Kidney tubule cell (primary cell): ENCODE measurements at places on chromosomes 7 and 10.

DNA sequence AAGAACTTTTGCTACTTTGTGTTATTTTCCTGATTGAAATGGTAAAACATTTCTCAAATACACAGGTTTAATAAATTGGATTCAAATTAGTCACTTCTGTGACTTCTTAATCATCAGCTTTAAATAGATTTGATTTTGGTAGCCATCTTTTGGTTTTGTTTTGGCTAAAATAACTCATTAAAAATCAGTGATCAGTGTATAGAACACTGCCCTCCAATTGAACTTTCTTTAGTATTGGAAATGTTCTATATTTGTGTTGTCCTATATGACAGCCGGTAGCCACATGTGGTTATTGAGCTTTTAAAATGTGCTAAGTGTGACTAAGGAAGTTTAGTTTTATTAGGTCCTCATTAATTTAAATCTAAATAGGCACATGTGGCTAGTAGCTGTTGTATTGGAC is 50.4 kb downstream of the GLCCI1 start:
- no peak for DNase-seq

DNA sequence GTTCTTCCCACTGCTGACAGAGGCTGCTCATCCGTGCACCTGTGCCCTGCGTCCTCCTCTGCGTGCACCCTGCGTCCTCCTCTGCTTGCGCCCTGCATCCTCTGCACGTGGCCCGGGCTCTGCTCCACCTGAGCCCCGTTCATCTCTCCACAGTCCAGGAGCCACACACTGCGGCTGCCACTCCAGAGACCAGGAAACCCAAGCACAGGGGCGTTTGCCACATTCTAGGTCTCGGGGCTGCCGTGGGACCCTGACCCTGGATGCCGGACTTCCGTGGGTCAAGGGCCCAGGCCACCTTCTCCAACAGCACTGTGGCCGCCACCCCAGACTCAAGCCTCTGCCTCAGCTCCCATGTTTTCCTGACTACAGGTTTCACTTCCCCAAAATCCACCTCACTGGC is 460.4 kb downstream of the PTPRN2 start:
- DNase-seq = no peak

GRCh38 chr10:14592566-14592965 is 182.1 kb downstream of the FAM107B start:
- no peak for DNase-seq

DNA sequence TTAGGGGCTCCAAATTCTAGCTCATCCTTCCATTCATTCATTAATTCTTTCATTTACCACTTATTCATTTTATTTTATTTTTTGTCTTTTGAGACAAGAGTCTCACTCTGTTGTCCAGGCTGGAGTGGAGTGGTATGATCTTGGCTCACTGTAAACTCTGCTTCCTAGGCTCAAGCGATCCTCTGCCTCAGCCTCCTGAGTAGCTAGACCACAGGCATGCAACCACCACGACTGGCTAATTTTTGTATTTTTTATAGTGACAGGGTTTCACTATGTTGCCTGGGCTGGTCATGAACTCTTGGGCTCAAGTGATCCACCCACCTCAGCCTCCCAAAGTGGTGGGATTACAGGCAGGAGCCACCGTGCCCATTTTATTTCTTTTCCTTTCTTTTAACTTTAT is 31.6 kb downstream of the FGF8 start:
- DNase-seq = no peak

- DNase-seq = no peak
Measured at GRCh38 chr10:73769396-73769795, 12.5 kb upstream of the CHCHD1 start.

- DNase-seq = peak; percentile 25
Measured at GRCh38 chr10:70742537-70743429, 42.4 kb downstream of the TBATA start.

DNA sequence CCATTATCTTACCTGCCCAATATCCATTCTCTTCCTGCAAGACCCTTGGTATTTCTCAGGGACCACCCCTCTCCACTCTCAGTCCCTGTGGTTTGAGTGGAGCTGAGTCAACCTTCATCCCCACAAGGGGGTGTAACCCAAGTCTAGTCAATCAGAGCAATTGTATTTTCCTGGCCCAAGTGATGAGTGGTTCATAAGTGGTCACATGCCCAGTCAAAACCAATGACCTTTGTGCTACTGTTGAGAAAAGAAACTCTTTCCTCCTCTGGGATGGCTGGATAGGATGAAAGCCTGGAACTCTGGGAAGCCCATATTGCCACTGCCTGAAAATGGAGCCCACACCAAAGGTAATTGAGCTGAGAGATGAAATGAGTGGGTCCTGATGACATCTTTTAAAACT is 93.6 kb downstream of the SNX10 start:
- DNase-seq = no peak

GRCh38 chr7:149171892-149172533 is 23.3 kb upstream of the ZNF282 start:
- peak; percentile 87 for DNase-seq

DNA sequence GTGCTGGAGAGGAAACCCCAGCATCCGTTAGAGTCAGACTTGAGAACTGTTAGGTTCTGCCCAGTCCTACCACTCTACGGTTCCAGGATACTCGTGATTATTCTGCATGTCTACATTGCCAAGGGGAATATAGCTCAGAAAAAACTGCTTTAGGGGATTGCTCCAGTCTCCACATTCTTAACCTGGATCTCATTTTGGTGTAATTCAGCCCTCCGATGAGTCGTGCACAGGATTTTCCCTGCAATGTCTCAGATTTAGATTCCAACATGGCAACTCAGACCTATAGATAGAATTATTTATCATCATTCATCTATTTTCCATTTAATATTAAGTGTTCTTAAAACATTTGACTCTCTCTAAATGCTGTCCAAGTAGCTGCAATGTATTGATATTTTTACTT is 121.1 kb upstream of the ZEB1 start:
- DNase-seq = peak; percentile 38

- no peak for DNase-seq
Measured at GRCh38 chr7:5266191-5267028, 16.3 kb upstream of the SLC29A4 start.

DNA sequence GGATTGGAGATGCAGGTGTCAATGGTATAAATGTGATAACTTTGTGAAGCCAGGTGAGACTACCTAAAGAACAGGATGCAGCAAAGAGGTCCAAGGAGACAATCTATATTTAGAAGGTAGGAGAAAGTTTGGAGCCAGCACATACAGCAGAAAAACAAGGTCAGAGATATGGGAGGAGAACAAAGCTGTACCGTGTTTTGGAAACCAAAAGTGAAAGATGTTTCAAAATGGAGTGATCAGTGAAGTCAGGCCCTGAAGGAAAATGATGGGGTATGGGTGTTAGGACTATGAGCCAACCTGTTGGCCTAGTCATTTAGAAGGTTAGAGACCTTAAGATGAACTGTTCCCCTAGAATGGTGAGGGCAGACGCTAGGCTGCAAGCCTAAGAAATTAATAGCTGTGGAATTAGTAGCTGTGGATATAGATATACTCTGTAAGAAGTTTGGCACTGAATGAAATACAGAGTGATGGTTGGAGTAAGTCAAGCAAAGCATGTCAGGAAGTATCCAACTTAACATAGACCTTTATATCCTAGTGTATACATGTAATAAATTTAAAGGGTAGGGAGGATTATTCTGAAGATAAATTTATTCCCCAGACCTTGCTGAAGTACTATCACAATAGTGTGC is 149.8 kb upstream of the WNT16 start:
- no peak for DNase-seq

DNA sequence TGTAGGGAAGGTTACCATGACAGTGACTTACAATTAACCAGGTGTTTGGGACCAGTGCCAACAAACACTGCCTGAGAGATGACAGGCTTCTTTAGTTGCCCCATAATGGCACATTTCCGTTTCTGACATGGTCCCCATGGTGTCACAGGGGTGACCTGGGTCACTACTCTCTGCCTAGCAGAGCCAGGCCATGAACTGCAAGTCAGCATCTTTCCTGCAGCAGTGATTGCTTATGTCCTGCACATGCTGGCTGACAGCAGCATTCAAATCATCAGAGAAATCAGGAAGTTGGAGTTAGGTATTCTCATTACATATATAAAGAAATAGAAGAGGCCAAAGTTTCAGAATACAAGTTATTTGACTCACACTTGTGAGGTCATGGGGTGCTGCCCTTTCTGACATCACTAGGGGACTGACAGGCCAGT is 47.1 kb upstream of the ZNRF2 start:
- DNase-seq = peak; percentile 41

- no peak for DNase-seq
Measured at GRCh38 chr10:104735757-104736391, 94.8 kb downstream of the SORCS3 start.

GRCh38 chr10:48800007-48800675 is 115.5 kb downstream of the WDFY4 start:
- peak; percentile 20 for DNase-seq

- no peak for DNase-seq
Measured at GRCh38 chr7:48635796-48636195, 288.6 kb upstream of the CDC14C start.

DNA sequence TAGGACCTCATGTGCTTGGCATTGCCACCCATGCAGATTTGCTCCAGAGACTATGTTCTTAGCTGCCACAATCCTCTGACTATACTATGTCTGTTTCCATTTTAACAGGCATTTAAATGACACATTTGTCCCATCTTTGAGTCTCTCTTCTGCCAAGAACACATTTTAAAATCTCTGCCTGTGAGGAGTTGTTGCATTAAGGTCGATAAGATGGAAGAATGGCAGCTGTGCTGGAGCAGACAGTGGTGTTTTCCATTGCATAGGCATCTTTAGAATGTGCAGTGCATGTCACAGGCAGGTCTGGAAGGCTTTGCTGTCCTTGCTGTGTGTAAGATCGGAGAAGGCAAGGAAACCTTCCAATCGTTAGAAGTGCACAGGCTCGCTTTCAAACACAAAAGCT is 70.9 kb upstream of the CELF2 start:
- DNase-seq = no peak

DNA sequence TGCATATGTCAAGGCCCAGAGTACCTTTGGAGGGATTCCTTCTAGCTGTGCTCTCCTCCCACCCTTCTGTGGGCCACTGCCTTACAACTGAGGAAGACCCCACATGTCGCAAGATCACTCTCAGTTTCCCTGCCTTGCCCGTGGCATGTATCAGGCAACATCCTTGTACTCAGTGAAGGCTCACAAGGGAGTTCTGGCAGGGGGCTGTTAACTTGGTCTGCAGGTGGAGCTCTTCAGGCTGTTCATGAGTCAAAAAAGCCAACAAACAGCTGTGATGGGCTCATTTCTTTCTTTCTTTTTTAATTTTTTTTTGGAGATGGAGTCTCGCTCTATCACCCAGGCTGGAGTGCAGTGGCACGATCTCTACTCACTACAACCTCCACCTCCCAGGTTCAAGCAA is 513.0 kb upstream of the ANKRD30A start:
- DNase-seq = no peak

DNA sequence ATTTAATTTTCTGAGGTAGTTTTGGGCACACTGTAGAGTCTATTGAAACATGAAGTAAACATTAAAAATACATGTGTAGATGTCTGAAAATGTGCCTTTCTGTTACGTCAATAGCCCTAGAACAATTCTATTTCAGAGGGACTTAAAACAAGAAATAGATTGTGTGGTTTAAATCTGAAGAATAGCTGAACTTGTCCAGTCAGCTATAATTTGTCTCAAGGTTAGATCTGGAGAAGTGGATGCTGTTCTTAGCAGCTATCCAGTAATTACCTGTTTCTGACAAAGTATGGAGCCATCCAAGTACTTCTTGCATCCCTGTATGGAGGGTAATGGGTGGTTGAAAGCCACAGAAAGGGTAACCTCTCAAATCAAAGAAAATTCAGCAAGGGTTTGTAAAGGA is 92.8 kb downstream of the SEPTIN7 start:
- no peak for DNase-seq

- no peak for DNase-seq
Measured at GRCh38 chr10:32582946-32583345, 137.0 kb downstream of the CCDC7 start.

GRCh38 chr7:82623812-82624211 is 180.2 kb upstream of the CACNA2D1 start:
- no peak for DNase-seq

DNA sequence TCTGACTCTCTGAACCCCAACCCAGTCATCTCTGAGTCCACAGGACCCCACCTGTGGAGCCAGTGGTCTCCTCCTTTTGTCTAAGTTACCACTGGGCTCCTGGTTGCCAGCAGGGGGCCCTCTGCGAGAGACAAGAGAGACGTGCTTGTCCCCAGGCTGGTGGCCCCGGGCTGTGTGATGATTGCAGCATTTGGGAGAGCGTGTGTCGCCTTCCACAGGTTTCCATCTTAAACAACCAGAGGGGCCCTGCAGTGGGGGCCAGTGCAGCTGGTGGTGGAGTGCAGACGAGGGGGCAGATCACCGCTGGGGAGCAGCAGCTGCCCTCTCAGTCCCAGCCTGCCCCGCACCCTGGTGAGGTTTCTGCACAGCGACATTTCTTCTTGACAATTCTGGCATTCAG is 122.4 kb upstream of the PPP2R2D start:
- no peak for DNase-seq

DNA sequence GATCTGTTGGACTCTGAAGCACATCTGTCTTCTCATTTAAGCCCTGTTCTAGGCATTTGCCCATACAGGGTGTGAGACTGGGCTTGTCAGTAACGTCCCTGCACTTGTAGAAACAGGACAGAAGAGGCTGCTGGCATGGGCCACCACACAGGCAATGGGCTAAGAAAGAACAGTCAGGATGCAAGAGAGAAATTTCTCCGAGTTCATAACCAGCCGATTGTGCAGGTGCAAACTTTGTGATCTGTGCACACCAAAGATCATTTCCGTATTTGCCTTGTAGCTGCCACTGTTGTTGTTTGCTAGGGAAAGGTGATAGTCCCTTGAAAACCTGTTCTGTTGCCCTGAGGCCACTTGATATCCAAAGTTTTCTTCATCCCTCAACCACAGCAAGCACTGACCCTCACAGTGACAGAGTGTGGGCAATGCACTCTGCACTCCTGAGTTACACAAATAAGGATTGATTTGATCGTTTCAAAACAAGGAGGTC is 20.3 kb downstream of the KLF6 start:
- no peak for DNase-seq

DNA sequence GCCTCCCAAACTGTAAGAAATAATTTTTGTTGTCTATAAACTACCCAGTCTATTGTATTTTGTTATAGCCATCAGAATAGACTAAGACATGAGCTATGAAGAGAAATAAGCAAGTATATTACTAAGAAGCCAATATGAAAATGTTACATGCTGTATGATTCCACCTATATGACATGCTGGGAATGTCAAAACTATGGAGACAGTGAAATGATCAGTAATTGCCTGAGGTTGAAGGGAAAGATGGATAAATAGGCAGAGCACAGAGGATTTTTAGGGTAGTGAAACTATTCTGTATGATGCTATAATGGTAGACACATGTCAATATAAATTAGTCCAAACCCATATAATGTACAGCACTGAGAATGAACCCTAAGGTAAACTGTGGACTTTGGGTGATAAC is 261.3 kb upstream of the PCDH15 start:
- no peak for DNase-seq

- no peak for DNase-seq
Measured at GRCh38 chr7:105622106-105622731, 40.9 kb upstream of the EFCAB10 start.

GRCh38 chr10:122419016-122419415 is 35.4 kb upstream of the ARMS2 start:
- DNase-seq = no peak

- no peak for DNase-seq
Measured at GRCh38 chr7:62361-63116, 129.8 kb upstream of the FAM20C start.
